ENCODE measurements at places on chromosomes 6 and 20.

DNA sequence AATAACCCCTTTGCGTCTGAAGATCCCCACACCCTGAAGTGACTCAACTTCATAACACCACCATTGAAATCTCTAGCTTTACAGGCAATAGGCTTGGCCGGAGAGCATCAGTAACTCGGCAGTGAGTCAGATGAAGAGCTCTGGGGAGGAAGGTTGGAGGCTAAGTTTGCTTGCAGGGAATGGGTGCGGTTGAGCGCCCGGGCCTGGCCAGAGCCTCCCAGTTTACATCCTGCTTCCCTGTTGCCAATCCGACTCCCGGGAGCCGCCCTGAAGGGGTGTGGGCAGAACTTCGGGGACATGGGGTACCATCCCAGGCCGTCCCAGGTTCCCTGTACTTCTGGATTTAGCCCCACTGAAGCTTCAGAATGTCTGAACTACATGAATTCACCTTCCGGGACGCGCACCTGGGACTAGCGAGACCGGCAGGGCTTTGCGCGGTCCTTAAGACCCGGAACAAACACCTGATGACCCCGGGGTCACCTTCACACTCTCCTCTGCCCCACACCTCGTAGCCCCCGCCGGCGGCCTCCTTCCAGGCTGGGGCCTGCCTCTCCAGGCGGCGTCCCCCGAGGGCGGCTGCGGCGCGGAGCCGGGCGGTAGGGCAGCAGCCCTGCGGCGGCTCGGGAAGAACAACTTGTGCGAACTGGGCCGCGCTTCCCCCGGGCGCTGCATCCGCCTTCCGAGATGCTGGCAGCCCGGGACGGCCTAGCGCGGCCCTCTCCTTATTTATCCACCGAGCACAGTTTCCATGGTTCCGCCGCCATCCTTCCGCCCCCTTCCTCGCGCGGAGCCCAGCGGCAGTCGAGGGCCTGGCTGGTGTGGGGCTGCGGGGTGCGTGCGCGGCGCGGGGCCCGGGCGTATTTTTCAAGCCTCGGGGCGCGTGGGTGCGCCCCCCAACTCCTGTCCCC is 56.6 kb upstream of the RREB1 start:
- no peak for DNase-seq

DNA sequence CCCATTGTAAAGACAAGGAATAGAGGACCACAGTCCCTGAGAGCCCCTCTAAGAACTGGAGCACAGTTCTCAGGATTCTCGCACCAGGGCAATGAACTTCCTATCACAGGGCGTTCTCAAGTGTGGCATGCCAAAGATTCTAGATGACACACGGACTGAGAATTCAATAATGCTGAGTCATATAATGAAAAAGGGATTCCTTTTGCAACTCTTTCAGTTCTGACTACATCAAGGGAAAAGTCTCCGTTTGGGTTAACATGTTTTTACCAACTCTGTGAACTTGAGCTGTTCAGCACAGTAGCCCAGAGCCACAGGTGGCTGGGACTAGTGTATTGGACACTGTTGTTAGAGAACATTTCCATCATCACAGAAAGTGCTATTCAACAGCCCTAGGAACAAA is 3.4 kb downstream of the MED20 start:
- DNase-seq: no peak

DNA sequence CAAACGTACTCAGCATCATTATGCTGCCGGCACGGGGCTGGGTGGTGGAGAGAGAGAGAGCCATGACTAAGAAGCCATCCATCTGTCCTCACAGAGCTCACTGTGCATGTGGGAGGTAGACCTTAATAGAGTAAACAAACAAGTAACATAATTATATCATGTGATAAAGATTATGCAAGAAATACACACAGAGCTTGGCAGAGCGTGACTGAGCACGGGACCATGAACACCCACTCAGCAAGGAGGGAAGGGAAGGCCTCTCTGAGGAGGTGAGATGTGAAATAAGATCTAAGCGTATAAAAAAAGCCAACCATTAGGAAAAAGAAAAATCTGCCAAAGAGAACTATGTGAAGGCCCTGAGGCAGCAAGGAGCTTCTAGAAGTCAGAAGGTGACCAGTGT is 207.5 kb downstream of the PTPRT start:
- DNase-seq: no peak

GRCh38 chr6:111794727-111795452 is 78.4 kb downstream of the FYN start:
- no peak for DNase-seq

DNA sequence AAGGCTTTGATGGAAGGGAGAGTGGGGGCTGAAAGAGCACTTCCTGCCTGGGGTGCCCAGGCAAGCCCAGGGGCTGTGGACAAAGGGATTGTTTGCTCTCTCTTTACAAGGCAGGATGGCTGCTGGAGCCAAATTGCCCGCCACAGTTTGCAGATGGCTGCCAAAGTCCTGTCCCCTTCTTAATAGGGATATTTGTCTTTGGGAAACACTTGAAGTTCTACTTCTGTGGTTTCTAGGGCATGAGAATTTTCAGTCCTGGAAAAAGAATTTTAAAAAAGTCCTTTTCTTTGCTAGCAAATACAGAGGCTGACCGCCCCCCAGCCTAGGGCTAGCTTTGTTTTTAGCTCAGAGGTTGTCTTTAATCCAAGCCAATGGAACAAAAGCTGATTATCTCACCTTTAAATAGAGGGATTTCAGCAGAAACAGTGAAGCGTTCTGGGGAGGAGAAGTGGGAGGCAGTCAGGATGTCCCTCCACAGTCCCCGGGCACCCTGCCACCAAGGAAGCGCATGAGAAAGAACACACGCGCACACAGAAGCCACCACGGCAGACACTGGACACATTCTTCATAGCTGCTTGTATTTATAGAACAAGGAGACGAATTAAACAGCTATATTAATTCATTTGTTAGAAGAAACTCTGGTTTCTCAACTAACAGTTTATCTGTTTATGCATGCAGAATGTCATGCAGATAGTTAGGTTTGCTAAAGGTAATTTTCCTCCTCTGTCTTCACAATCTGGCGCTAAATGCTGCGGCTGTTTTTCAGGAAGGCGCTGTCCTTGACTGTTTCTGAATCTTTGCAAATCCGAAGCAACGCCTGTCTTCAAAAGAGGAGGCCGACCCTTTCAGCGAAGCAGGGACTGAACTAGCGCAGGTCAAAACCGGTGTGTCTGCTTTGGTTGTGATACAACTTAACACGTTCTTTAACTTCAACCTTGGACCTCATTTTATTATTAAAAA is 736.9 kb downstream of the QKI start:
- DNase-seq: no peak

DNA sequence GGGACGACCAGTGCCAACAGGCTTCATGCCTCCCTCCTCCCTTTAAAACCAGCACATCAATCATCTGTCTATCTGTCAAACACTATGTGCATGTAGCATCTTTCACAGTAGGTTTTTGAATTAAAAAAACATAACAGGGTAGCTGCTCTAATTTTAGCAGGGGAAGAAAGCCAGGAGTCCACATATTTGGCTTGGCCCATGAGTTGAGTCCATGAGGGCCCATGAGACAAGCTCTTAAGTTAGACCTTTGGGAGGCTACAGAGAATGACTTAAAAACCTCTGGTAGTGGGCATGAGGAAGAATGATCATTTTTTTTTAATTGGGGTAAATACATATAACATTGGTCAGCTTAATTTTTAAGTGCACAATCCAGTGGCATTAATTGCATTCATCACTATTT is 194.9 kb downstream of the UTRN start:
- DNase-seq: no peak

- no peak for DNase-seq
These were observed 223.4 kb downstream of the PREX1 start for GRCh38 chr20:48604426-48604825.

Data from stimulated activated CD8-positive, alpha-beta memory T cell treated with anti-CD3 and anti-CD28 coated beads, Interleukin-4, amount 100 ng/mL, for 24 hours (primary cell).